Effector memory CD8-positive, alpha-beta T cell (primary cell): ENCODE measurements at places on chromosomes 4 and X.

- no peak overlapping the region for H3K4me3 ChIP-seq
- peaks cover 2% of the 10 kb centered on the region for H3K36me3 ChIP-seq
- H3K27ac ChIP-seq = no peak overlapping the region
- H3K4me1 ChIP-seq = peaks cover 11% of the 10 kb centered on the region
Measured at GRCh38 chr4:1619151-1619672, 64.9 kb downstream of the FAM53A start.

GRCh38 chrX:16002185-16002584 is 121.2 kb upstream of the GRPR start:
- H3K27me3 ChIP-seq = no peaks in the 10 kb centered on the region
- DNase-seq = no peak
- H3K4me1 ChIP-seq = no peaks in the 10 kb centered on the region
- no peak overlapping the region for H3K27ac ChIP-seq
- no peaks in the 10 kb centered on the region for H3K36me3 ChIP-seq

DNA sequence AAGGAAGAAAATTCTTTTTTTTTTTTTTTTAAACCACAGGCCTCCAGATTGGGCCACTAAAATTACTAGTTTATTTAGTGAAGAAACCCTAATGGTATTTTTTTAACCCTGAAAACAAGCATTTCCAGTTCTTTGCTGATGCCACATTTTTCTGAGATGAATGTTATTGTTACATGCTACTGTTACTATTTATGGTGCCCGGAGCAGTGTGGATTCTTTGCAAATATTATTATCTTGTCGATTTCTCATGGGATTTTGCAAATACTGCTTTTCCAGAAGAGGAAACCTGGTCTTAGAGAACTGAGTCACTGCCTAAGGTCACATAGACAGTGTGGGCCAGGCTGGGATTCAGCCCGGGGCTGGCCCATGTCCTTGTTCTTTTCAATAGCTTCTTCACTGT is 8.7 kb upstream of the ALAS2 start:
- no peaks in the 10 kb centered on the region for H3K4me1 ChIP-seq
- H3K27me3 ChIP-seq = no peaks in the 10 kb centered on the region
- no peak for DNase-seq
- H3K4me3 ChIP-seq = no peak overlapping the region

DNA sequence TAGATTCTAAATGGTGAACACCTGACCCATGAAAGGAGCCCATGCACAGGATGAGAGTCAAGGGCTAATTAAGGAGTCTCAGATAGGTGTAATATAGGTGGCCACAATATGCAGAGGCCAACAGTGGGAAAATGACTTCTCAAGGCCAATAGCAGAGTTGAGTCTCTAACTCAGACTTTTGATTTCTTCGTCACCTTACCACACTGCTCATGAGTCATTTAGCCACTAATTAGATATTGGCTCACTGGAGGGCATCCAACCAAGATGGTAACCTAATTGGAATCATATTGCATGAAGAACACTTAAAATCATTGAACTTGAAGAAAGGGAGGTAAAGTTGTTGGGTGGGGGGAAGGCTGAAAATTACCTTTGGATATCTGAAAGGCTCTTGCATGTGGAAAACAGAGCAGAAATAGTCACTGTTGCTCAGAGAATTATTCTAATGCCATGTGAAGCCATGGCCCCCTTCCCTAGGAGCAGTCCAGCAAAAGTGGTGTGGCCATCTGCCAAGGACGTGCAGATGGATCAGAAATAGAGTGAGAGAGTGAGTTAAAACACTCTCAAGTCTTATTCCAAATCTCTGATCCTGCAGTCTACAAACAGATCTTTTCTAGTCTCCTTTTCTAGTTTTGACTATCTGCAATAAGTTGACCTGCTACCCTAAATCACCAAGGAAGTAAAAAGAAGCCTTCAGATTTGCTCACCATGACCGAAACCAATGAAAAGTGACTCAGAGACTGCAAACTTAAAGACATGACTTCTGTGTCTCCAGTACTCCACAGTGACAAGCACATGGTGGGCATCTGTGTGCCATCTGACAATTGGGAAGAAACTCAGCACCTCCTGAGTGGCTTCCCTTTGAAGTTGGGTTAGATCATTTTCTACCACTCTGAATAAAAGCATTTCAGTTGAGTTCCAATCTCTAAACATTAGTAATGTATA is 93.9 kb upstream of the C1QTNF7 start:
- no peak overlapping the region for H3K27ac ChIP-seq
- no peak overlapping the region for H3K4me3 ChIP-seq
- no peaks in the 10 kb centered on the region for H3K4me1 ChIP-seq
- H3K36me3 ChIP-seq = no peaks in the 10 kb centered on the region
- DNase-seq = no peak

DNA sequence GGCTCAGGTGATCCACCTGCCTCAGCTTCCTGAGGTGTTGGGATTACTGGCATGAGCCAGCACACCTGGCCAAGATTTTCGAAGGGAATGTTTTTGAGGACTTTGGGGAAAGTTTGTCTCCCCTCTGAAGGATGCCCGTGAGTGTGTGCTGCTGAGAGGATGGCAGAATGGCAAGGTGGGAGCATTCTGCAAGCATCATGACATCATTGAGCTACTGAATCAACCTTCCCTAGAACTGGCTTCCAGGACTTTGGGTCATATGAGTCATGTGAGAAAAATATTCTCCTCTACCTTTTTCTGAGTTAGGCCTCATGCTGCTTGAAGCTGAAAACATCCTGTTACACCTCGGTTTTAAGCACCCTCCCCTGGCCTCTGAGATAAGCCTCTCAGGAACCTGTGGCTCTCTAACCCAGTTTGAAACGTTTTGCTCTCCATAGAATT is 31.0 kb downstream of the TMEM131L start:
- no peaks in the 10 kb centered on the region for H3K27me3 ChIP-seq
- H3K36me3 ChIP-seq = peaks cover 21% of the 10 kb centered on the region
- peak overlapping the region; percentile 63 for H3K4me3 ChIP-seq
- DNase-seq = no peak
- peak overlapping the region; percentile 92 for H3K27ac ChIP-seq

DNA sequence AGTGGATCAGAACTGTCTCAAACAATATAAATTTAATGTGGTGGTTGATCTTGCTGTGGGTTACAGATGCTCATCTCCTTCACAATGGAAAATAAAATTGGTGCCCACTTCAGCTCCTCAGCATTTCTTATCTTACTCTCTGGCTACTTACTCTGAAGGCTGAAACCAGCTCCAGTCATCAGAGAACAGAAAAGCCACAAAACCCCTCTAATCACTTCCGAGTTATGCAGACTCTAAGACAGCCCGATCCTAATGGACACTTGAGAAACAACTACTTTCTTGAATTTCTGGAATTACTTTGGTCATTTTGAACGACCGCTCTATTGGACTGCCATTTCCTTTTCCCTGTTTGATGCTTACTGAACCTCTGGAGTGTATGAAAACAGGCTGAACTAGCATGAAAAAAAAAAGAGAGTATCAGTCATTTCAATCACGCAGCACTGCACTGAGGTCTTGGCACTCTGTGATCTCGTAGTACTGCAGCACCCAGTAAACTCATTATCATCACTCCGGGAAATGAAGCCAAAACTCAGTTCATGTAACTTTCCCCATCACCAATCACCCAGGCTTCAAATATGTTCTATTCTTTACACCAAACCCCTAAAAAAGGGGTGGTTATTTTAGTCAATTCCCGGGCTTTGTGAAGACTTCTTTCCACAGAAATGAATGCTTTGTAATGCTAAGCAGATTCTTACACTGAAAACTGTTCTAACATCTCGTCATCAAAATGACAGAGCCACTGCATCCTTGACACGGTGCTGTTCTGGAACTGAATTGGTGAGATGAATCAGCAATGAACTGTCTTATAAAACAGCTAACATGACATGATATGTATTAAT is 54.5 kb downstream of the TSPAN5 start:
- peaks cover 61% of the 10 kb centered on the region for H3K4me1 ChIP-seq
- no peaks in the 10 kb centered on the region for H3K36me3 ChIP-seq
- peak overlapping the region; percentile 66 for H3K4me3 ChIP-seq

GRCh38 chrX:153935326-153935851 is 552 bp upstream of the NAA10 start:
- H3K27ac ChIP-seq = no peak overlapping the region
- peaks cover 7% of the 10 kb centered on the region for H3K36me3 ChIP-seq
- peak overlapping the region; percentile 66 for H3K4me3 ChIP-seq
- H3K27me3 ChIP-seq = no peaks in the 10 kb centered on the region
- DNase-seq = no peak

GRCh38 chrX:150642423-150642822 is 50.8 kb upstream of the MTMR1 start:
- H3K4me1 ChIP-seq = no peaks in the 10 kb centered on the region
- H3K36me3 ChIP-seq = peaks cover 17% of the 10 kb centered on the region
- no peak overlapping the region for H3K4me3 ChIP-seq
- H3K27me3 ChIP-seq = no peaks in the 10 kb centered on the region
- no peak for DNase-seq

GRCh38 chrX:46823481-46823880 is 13.4 kb upstream of the RP2 start:
- no peak overlapping the region for H3K4me3 ChIP-seq
- no peaks in the 10 kb centered on the region for H3K36me3 ChIP-seq
- DNase-seq = no peak
- H3K4me1 ChIP-seq = no peaks in the 10 kb centered on the region
- no peaks in the 10 kb centered on the region for H3K27me3 ChIP-seq

GRCh38 chr4:184814686-184815045 is 11.1 kb downstream of the ACSL1 start:
- H3K36me3 ChIP-seq = peaks cover 18% of the 10 kb centered on the region
- DNase-seq = no peak
- no peaks in the 10 kb centered on the region for H3K27me3 ChIP-seq
- H3K4me1 ChIP-seq = peaks cover 46% of the 10 kb centered on the region

DNA sequence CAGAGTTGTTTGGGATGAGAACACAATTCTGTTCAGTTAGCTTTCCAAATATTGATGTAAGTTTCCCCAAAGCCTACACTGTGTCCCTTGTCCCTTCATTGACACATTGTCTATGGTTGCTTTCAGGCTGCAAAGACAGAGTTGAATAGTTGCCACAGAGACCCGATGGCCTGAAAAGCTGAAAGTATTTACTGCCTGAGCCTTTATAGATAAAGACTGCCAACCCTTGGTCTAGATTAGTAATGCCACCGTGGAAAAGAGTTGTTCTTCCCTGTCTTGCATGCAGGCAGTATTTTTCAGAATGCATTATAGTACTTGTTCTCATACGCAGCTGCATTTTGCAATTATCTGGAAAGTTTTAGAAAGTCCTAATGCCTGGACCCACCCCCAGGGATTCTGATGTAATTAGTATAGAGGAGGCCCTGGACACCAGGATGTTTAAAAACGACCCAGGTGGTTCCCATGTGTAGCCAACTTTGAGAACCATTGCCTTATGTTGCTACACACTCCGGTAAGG is 180.8 kb downstream of the FRMPD4 start:
- H3K4me1 ChIP-seq = no peaks in the 10 kb centered on the region
- no peaks in the 10 kb centered on the region for H3K27me3 ChIP-seq
- no peaks in the 10 kb centered on the region for H3K36me3 ChIP-seq
- no peak overlapping the region for H3K4me3 ChIP-seq
- DNase-seq = no peak

- no peaks in the 10 kb centered on the region for H3K36me3 ChIP-seq
- H3K27ac ChIP-seq = no peak overlapping the region
- no peak for DNase-seq
- no peak overlapping the region for H3K4me3 ChIP-seq
- no peaks in the 10 kb centered on the region for H3K4me1 ChIP-seq
Measured at GRCh38 chrX:103849558-103849957, 17.5 kb upstream of the RAB9B start.

GRCh38 chrX:68536884-68537283 is 38.0 kb downstream of the YIPF6 start:
- H3K4me1 ChIP-seq = no peaks in the 10 kb centered on the region
- DNase-seq = no peak
- H3K27me3 ChIP-seq = no peaks in the 10 kb centered on the region
- peaks cover 8% of the 10 kb centered on the region for H3K36me3 ChIP-seq
- H3K27ac ChIP-seq = no peak overlapping the region

DNA sequence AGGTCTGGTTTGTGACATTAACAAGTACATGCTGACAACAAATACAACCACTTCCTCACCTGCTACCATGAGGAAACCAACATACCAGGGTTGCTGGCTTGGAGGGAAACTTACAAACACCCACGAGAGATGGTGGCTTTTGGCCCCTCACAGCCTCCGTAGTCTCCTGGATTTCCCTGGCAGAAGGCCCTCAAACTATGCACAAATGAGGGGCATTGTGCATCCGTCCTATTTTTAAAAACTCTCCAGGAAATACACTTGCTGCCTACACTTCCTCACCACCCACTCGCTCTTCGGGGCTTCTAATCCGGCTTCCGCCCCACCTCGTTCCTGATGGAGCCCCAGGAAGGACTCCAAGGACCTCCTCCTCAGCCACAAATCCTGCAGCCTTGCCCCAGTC is 355.0 kb upstream of the GATB start:
- no peaks in the 10 kb centered on the region for H3K27me3 ChIP-seq
- H3K4me1 ChIP-seq = peaks cover 49% of the 10 kb centered on the region
- peak; percentile 38 for DNase-seq
- peak overlapping the region; percentile 92 for H3K27ac ChIP-seq
- peak overlapping the region; percentile 71 for H3K4me3 ChIP-seq

DNA sequence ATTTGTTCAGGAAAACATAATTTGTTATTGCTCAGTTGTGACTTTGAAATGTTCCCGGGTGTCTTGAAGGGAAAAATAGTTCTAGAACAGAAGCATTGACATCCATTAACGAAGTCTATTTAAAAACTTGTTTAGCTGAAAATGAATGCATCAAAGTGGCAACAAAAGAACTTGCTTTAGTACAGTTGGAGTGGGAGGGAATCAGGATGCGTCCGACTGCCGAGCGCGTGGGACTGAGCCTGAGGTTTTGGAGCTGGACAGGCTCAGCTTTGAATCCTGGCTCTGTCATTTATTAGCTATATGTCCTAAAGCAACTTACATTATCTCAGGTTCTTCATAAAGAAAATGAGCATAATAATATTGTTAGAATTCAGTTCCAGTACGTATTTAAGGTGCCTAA is 9.0 kb upstream of the ERVMER34-1 start:
- no peak overlapping the region for H3K4me3 ChIP-seq
- H3K36me3 ChIP-seq = no peaks in the 10 kb centered on the region
- DNase-seq = no peak
- H3K4me1 ChIP-seq = no peaks in the 10 kb centered on the region
- no peak overlapping the region for H3K27ac ChIP-seq
- H3K27me3 ChIP-seq = peaks cover 37% of the 10 kb centered on the region

- H3K4me1 ChIP-seq = peaks cover 19% of the 10 kb centered on the region
Measured at GRCh38 chrX:48957477-48957826, at the start of gene OTUD5. OTUD5 (minus strand) TSS chrX:48957607; CDS start chrX:48957570, 37 bp downstream.

DNA sequence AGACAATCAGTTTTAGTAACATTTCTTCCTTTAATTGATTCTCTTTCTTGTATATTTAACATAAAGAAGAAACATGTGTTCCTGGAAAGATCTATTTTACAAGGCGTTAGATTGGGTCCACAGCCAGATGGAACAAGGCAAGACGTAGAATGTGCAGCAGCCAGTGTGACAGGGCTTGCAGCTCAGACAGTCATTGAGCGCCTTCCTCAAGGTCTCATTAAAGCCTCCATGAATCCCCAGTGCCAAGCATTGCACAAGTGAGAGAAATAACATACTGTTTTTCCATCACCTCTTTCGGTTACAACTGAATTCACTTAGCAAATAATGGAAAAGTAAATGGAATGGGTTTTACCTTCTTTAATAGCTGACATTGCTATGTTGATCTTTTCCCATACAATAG is 292.5 kb downstream of the USP46 start:
- no peaks in the 10 kb centered on the region for H3K36me3 ChIP-seq
- H3K27ac ChIP-seq = no peak overlapping the region
- H3K4me3 ChIP-seq = no peak overlapping the region
- no peak for DNase-seq
